ENCODE measurements at places on chromosomes 11 and 22.
A peak's percentile ranks its signal among the peaks of the same experiment; 100 is the strongest.

GRCh38 chr22:43627485-43628213, 184.5 kb downstream of the EFCAB6 start:
- no peak for DNase-seq

GRCh38 chr11:110759972-110760381, 47.7 kb upstream of the ARHGAP20 start:
- no peak for DNase-seq

DNA sequence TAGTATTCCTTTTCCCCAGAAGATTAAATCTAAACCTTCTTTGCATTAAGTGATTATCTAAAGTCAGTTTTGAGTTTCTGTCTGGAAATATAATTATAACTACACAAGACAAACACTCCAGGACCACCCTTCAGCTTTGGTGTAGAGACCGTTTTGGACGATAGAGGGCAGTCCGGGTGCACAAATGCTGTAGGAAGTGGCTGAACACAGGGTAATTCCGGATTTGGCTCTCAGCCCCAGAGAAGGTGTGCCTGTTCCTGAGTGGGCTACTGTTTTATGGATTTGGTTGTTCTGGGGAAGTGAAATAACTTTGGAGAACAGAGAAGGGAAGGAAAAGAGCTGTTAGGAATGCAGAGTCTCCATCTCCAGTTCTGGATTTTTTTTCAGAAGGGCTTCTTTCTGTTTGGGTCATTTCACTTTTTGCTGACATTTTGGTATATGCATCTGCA, 14.8 kb downstream of the EXT2 start:
- DNase-seq = no peak

DNA sequence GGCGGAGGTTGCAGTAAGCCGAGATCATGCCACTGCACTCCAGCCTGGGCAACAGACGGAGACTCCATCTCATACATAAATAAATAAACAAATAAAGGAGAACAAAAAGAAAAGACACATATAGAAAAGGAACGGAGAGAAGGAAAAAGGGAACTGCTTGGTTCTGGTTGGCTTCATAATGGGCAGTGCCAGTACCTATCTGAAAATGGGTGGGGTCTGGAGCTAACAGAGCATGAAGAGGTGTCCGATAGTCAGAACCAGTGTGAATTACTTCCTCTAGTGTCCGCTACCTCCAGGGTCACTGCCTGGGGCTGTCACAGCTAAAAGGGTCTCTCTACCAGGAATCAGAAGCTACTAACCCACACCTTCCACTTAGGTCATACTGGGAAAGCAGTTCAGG, 27.2 kb upstream of the TTC28 start:
- DNase-seq = no peak

DNA sequence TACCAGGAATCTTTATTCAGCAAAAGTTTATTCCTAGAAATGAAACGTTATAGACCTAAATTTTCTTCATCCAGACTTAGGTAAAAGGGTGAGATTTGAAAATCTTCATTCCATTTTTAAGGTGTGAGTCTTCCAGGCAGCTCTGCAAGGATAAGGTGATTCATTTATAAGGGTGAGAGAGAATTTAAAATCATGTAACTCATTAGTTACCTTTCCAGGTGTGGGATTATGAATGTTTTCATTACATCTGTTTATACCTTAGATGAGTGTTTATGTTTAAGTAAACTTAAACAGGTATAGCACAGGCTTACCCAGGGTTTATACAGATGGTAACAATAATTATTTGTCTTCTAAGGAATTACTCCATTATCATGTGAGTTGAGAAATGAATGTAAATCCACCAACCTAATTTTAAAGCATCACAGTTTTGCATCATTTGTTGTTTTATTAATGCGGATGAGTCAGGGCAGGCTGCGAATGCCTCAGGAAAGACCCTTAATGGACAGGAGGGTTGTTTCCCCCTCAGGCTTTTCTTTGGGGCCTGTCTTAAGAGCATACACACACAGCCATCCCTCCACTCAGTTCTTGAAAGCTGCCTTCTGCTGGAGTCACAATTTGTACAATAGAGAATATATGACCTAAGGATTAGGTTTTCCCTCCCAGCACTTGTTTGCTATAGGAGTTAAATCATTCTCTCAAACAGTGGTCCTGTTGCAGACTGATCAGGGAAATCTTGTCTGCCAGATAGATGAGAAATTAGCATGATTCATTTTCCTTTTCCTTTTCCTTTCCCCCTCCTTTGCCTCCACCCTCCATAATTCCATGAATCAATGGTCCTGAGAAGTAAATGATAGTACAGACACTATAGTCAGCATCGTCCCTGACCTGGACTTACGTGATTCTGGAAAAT, 3.0 kb downstream of the PRSS23 start:
- DNase-seq = no peak

DNA sequence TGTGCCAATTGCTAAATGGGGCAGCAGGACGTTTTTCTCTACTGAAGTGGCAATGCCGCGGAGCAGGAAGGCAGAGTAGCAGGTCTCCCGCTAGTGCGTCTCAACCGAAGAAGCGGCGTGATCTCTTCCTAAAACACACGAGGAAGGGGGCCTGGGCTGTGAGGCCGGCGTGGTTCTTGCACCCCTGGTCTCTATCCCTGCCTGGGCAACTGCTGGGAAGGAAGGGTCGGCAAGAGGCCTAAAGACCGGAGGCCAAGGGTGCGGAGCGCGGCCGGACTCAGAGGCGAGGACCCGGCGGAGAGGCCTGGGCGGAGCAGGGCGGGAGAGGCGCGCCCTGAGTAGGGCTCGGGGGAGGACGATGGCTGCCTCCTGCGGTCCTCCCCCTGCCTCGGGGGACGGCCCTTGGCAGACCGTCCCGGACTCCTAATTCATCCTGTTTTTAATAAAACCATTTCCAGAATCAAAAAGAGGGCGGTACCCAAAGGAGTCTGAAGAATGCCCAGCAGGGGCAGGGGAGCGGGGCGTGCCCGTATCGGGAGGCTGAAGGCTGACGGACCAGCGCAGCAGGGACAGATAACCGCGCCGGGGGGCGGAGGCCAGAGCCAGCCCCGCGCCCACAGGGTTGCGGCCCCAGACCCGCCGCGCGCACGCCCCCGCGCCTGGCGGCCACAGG, 572 bp upstream of the APLP2 start:
- DNase-seq = peak; percentile 93

DNA sequence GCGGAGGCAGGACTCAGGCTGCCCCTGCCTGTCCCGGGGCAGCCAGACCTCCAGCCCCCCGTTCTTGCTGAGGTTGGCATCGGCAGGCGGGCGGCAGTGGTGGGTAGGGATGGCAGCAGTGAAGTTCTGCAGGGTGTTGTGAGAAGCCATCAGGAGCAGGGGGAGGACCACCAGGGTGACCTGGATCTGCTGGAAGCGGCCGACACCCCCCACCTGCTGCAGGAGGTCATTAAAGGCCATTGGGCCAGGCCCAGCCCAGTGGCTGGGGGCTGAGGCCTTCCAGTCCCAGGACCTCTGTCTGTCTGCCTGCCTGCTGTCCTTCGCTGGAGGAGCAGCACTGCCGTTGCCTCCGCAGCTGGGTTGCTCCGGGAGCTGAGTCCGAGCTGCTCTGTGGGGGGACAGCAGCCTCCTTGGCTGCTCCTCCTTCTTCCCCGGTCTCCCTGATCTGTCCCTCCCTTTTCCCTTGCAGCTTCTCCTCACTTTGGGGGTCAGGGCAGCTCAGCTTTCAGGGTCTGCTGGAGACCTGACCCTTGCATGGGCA, at the start of gene SLC22A6:
Gene SLC22A6 (minus strand): TSS at position 517 of the 541 bp plus-strand sequence. CDS start 277 bp downstream, at position 240.
- DNase-seq = no peak

- no peak for DNase-seq
Observed at GRCh38 chr22:37842015-37842793, 1.9 kb downstream of the ANKRD54 start.

DNA sequence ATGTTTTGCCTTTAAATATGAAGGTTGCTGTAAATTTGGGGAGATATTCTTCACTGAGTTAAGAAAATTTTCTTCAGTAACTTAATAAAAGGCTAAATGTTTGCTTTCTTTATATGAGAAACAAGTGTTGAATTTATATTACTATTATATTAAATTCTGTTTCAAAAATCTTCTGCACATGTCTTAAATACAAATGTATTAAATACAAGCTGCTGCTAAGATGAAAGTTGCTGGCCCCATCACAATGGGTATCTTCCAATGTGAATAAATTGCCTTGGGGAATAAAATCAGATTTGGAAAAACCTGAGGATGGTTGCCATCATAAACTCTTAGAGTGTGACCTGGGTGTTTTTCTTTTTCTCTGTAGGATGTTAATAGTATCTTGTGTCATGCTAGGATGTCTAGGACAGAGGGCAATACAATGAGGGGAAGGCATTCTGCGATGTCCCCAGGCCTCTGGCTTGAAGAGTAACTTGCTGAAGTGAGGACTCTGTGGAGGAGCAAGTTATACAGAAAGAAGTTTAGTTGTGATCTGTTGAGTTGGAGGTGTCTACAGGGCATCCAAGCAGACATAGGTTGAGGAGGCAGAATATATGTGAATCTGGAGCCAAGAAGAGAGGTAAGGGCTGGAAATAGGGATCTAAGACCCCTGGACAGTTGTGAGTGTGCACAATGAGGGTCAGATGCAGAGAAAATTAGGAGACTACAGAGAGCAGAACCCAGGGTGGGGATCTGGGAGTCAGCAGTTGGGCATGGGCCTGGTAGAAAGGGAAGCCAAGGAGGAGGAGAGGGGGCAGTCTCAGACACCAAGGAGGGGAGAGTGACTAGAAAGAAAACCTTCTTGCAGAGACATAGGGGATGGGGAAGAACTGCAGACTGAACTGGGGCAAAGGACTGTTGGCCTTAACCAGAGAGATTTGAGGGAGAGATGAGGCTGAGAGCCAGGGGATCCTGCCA, 4.8 kb downstream of the IGLL5 start:
- no peak for DNase-seq

GRCh38 chr11:73273222-73273895, 1.2 kb downstream of the P2RY6 start:
- DNase-seq = no peak

- DNase-seq = no peak
Observed at GRCh38 chr11:83033972-83034672, 37.6 kb downstream of the RAB30 start.

GRCh38 chr11:129574431-129574830, 198.8 kb downstream of the BARX2 start:
- DNase-seq = no peak

GRCh38 chr22:28883917-28884746, 760 bp downstream of the ZNRF3 start:
- DNase-seq = no peak

GRCh38 chr11:46119352-46120216, 1.7 kb downstream of the PHF21A start:
- no peak for DNase-seq

DNA sequence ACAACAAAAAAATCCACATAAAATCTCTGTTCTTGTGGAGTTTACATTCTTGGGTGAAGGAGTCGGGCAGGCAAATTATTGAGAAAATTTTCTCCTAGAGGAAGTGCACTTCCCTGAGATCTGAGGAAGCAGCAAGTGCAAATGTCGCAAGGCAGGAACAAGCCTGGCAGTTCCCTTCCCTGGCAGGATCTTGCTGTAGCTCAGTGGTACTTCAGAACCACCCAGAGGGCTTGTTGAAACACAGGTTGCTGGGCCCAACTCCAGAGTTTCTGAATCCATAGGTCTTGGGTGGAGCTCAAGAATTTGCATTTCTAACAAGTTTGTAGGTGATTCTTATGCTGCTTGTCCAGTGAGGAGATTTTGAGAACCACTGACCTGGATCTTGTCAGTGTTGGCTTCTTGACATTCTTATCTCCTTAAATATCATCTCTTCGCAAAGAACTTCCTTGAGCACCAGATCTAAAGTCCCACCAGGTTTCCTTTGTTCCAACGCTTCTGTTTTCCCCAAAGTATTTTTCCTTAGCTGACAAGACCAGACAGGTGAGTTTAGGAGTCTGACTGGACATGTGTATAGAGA, 9.6 kb downstream of the QSER1 start:
- no peak for DNase-seq

DNA sequence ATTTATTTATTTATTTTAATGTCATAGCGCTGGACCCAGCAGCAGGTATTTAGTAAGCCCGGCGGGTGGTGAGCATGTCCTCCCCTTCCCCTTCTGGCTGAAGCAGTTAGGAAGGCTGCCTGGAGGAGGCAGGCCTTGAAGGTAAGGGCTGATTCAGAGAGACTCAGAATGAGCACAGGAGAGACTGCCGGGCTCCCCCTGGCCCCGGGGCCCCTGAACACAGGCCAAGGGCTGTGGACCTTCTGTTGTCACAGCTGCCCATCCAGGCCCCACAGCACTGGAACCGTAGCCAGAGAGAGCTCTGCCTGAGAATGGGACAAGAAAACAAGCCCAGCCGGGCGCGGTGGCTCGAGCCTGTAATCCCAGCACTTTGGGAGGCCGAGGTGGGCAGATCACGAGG, 52.8 kb downstream of the KCNJ4 start:
- DNase-seq = no peak
